ENCODE measurements at places on chromosomes 1 and 21.

GRCh38 chr21:45600248-45600647, 43.3 kb upstream of the PCBP3 start:
- DNase-seq, result no peak

GRCh38 chr1:178294654-178295053, 200.8 kb downstream of the RASAL2 start:
- DNase-seq, result no peak

DNA sequence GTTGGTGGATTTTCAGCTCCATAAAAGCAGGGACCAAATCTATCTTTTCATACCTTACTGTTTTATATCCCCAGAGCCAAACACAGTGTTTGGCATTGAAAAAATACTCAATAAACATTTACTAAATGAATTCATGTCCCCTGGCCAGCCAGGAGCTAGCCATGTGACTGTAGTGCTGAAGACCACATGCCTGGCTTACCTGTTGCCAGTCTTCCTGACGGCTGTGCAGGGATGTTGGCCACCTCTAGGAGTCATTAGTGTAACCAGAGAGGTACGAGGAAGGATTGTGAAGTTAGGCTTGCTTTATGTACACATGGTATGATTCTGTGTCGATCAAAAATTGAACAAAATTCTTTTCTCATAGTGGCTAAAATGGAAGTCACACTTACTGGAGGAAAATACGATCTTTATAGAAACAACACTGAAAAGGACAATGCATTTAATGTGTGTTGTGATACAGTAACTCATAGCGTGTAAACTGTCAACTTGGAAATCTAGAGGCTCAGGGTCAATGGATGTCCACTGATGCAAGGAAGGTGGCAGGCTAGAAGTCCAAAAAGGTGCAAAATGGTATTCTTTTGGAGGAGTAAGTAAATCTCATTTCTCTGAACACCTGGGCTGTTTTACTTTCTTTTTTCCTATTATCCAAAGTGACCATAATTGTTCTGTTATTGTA, 60.9 kb downstream of the FGGY start:
- no peak for DNase-seq

- DNase-seq, result no peak
Observed at GRCh38 chr1:153614189-153614900, 1.4 kb upstream of the S100A16 start.

DNA sequence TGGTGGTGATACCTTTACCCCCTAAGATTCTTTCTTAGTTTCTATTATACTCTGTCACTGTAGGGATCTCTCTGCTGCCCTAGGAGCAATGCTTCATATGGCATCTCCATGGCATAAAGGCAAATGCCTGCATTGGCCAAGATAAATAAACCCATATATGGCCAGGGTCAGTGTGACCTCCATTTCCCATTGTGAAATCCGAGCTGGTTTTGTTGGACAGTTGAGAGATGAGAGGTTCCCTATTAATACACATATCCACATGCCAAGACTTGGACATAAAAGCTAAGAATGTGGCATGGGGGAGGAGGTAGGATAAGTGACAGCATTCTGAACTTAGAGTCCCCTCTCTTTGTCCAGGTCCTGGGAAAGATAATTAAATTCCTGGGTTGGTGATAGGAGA, 1.4 kb downstream of the TPM3 start:
- DNase-seq, result no peak

- DNase-seq, result no peak
Observed at GRCh38 chr1:109283748-109284600, 1.0 kb upstream of the PSRC1 start.

- peak; percentile 13 for DNase-seq
Observed at GRCh38 chr1:50735443-50735842, 224.6 kb downstream of the FAF1 start.

GRCh38 chr21:45507888-45508508, 34.2 kb downstream of the SLC19A1 start:
- DNase-seq, result no peak

DNA sequence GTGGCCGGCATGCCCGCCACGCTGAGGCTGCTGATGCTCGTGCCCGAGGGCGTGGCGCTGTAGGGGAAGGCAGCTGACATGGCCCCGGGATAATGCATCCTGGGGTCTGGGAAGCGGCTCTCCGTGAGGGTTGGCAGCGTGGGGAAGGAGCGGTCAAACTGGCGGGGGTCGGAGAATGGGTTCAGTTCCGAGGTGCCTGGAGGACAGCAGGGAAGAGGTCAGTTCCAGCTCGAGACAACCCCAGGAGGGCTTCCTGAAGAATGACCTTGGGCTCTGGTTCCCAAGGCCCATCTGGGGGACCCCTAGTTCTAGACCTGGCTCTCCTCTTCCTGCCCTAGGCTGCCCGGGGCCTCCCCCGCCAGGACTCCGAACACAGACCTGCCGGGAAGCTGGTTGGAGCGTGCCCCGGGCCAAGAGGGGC, 27.6 kb downstream of the RUNX3 start:
- no peak for DNase-seq

- DNase-seq, result no peak
Observed at GRCh38 chr1:205230982-205231381, 3.2 kb downstream of the TMCC2 start.

GRCh38 chr1:21828075-21828474, 16.0 kb downstream of the LDLRAD2 start:
- DNase-seq, result no peak

- DNase-seq, result no peak
Observed at GRCh38 chr1:36831186-36831810, 203.0 kb downstream of the GRIK3 start.

- no peak for DNase-seq
Observed at GRCh38 chr1:29186252-29186651, 4.6 kb upstream of the SRSF4 start.

GRCh38 chr1:214364386-214364785, 83.4 kb downstream of the SMYD2 start:
- DNase-seq, result peak; percentile 35

DNA sequence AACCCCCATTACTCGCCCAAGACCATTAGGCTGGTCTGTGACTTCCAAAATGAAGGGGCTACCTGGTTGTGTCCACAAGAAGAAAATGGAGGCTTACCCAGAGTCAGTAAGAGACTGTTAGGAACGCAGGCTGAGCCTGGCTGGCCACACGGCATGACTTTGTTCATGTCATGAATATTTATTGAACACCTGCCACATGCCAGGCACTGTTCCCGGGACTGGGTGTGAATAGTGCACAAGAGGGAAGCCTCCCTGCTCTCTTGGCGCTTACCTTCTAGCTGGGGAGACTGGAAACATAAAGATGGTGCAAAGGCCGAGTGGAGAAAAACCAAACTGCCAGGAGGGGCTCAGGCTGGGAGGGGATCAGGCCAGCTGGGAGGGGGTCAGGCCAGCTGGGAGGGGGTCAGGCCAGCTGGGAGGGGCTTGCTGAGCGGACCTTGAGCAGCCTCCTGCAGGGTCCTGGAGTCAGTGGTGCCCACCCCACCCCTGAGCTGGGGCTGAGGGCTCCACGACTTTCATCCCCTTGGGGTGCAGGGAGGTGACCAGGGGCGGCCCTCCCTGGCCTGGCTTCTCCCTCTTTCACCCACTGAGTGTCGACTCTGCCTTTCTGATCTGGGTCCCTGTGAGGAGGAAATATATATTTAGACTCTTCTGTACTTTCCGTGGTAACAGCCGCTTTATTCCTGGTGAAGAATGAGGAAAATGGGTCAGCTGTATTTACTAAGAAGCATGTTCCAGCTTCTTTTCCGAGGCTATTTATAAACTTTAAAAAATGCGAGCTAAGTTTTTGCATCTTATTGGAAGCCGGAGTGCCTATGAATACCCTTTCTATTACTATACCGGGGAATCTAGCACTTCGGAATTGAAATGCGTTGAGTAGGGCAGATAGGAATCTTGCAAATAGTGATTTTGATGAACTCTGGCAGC, 139.0 kb downstream of the CAMTA1 start:
- DNase-seq, result no peak

DNA sequence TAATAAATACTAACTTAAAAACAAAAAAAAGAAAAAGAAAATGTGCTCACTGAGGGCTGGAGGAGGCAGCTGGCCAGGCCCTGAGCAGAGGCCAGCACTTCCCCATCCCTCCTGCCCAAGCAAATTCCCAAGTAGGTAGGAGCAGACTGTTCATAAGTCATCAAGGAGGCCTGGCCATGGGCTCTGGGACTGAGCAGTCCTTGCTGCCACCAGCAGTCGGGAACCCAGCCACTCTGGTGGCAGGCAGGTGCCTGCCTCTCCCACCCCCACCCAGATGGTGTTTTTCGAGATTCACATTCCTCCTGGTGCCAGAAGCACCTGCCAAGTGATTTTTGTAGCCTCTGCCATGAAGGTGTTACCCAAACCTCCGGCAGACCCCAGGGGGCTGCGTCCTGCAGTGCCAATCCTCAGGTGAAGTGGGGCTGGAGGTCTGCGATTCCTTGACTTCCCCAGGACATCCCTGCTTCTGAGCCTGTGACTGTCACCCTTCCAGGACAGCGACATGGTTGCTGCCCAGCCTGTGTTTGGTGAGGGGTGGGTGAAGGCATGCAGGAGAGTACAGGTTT, 204.2 kb upstream of the TMEM51 start:
- no peak for DNase-seq

GRCh38 chr1:151728151-151729054, 7.1 kb downstream of the RIIAD1 start:
- peak; percentile 63 for DNase-seq

DNA sequence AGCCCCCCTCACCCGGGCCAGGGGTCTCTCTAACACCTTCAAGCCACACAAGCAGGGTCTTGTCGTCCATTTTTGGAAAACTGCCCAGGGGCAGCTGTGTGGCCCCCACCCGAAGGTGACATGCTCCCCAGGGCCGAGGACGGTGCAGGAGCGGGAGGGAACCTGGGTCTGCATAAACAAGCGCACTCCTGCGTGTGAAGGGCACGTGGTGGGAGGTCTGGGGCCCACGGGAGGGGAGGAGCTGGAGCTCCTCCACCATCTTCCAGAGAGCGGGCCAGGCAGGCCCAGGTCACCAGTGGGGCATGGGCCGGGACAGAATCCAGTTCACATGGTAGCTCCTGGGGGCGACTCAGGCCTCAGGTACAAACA, 16.5 kb downstream of the CFAP74 start:
- DNase-seq, result no peak

DNA sequence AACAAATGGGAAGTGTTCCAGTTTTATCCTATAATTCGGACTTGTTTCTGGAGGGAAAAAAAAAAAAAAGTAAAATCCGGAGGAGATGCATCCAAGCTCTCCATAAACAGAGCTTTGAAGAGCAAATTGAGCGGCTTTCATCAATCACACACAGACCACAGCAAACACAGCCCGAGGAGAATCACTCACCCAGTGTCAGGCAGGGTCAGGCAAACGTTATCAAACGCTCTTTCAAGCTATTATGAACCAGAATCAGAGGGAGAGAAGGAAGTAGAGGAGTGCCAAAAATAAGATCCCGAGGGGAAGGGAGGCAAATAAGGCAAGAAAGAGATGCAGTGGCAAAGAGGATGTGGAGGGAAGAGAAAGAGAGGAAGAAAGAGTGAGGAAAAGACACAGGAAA, 188.3 kb upstream of the CAMK1G start:
- DNase-seq, result no peak

GRCh38 chr1:184506481-184506880, 119.7 kb downstream of the C1orf21 start:
- DNase-seq, result no peak

DNA sequence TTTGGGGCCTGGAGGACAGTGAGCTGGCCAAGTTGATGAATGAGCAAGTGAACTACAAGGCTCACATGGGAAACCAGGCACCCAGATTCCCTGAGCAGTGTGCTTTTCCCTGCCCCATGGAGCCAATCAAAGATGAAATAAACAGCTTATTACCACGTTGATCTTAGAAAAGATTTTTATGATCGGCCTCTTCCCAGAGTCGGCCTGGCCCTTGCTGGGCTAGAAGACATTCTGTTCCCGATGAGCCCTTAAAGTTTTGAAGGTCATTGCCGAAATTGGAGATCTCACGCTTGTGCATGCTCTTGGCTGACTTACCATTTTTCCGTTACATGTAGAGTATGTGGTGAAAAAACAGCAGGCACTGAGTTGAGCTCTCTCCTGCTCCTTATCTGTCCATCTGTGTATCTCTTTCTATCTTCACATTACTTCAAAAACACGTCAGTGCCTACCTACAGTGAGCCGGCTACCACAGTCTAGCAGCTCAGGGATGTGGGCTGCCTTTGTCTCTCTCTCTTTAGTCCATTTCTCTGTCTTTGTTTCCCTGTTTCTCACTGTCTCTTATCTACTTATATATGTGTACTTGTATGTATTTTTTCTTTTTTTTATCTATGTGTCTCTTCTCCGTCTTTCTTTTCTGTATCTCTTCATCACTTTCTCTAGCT, 248.8 kb upstream of the USP24 start:
- DNase-seq, result no peak

- DNase-seq, result peak; percentile 63
Observed at GRCh38 chr1:224528900-224529299, 87.2 kb upstream of the CNIH3 start.

GRCh38 chr1:213070406-213070805, 19.4 kb downstream of the RPS6KC1 start:
- DNase-seq, result peak; percentile 81

DNA sequence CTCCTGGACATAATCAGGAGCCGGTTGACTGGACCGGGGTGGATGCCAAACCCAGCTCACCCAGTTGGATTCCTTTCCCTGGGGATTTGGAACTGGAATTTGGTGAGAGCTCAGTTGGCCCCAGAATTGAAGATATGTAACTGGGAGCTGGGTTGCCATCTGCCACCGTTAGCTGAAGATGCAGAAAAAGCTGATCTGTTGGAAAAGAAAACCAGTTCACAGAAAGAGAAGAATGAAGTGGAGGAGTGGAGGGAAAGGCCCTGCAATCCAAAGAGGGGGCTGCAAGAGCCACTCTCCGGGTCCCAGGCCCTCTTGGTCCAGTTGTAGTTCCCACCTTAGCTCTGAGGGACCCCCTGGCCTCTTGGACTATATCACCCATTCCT, 16.0 kb downstream of the TEX35 start:
- no peak for DNase-seq

DNA sequence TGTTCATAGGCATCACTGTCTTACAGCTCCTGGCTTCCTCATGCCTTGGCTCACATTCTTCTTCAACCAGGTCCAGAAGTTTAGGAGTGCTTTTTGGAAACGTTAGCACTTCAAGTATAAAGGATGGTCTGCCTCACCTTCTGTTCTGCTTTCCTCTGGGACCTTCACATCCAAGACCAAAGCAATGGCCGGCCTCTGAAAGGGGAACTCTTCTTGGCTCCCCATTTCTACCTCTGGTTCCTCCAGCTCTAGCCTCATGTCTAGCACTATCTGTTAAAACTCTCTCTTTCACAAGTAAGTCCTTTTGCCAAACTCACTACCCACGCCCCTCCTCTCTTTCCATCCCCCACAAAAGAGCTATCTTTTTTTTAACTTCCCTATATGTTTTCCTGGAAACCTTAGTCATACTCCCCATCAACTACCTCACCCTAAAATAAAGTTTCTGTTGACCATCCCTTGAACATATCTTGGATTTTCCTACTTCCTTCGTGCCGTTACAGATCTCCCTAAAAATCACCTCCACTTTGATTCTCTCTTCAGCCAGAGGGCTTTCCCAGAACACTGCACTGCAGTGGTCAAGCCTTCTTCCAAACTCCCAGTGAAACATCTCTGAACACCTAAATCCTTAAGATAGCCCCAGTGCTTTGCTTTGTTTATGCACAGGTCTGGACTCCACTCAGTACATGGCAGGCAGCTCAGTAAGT, 7.9 kb downstream of the SORT1 start:
- no peak for DNase-seq

Measured in fibroblast of skin of abdomen (primary cell).